ENCODE measurements at places on chromosomes 16 and 17. TPM values are rescaled to one million over a fixed set of nuclear protein-coding genes. Genes with fewer than 3 reads are reported as not detected.

Gene KCTD5
- polyA plus RNA-seq = 25.1 TPM

Gene AMFR
- 92.3 TPM for polyA plus RNA-seq

Gene SULT1A4
- 0.78 TPM for polyA plus RNA-seq

Gene RAB40B
- 3.0 TPM for polyA plus RNA-seq

Gene METTL23
- polyA plus RNA-seq = 159 TPM
